Stimulated activated CD8-positive, alpha-beta memory T cell treated with anti-CD3 and anti-CD28 coated beads, Interleukin-12 subunit alpha, Interleukin-12 subunit beta, amount 100 ng/mL, for 1 hour (primary cell): ENCODE measurements at places on chromosomes 7 and 10.

DNA sequence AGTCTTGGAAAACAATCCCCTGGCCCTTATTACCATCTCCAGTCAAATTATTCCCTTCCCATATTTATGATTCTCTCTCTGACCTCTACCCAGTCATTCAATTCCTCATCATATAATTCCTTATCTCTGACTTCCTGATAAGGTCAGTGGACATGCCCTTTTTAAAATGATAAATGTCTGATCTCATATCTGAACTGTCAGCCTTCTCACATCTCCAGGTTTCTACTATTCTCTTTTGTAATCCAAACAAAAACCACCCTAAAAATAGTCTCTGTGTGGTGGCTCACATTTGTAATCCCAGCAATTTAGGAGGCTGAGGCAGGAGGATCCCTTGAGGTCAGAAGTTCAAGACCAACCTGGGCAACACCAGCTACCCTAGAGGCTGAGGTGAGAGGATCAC is 11.9 kb downstream of the GSDME start:
- DNase-seq: no peak

DNA sequence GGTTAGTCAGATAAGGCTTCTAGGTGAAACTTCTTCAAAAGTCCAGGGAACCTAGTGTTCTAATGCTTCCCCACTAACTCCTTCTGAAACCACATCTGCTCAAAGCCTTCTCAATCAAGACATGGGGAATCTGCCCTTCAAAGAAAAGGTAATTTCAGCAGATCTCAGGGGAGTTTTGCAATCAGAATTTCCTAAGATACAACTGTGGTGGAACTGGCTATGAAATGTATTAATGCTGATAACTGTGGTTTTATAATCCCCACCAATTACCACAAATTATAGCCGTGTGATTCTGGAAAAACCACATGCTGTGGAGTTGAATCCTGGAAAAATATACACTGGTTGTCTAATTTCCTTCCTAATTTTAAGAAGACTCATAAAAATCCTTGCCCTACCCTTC is 233.8 kb downstream of the SORCS1 start:
- no peak for DNase-seq

DNA sequence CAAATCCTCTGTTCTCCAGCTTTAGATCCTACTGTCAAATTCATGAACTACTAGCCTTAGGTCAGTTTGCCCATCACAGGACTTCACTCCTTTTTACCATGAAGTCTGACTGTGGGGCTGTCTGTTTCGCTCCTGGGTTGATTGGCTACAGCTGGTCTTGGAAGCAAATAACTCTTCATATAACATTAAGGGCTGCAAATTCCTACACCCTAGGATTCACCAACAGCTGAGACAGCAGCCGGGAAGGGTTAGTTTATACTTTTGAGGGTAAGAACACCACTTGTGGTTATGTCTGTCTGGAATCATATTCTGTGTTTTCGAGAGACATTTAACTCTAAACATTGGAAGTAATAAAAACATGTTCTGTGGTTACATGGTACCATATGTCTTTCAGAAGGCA is 55.9 kb upstream of the KIAA1217 start:
- no peak for DNase-seq

GRCh38 chr7:84022009-84022408 is 172.6 kb downstream of the SEMA3A start:
- no peak for DNase-seq

GRCh38 chr10:133135116-133135465 is 24.9 kb upstream of the KNDC1 start:
- no peak for DNase-seq

DNA sequence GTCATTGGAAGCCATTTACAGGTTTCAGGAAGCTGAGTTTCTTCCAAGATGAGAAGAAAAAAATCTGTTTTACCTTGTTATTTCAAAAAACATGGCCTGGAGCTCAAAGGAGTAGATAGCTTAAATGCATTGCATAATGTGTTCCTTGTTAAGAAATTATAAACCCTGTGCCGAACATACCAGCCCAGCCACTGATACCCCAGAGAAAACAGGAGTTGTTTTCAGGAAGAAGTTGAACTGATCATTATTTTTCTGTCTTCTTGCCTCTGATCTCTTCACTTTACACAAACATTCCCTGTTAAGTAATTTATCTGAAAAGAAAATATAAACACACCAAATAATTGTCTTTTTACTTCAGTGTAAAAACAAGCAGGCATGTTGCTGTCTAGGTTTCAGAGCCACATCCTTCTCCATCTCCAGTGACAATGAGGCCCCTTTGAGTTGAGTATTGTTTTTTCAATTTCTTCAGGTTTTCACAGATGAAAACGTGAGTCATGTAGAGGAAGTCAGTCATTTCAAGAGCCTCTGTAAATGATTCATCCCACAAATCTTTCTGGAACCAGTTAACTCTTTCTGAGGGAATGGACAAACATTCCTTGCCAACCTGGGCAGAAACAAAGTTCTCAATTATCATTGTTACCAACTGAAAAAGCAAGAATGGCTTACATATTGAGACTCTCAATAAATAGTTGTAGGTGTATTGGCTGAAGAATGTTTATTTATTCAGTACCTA is 244.2 kb downstream of the IPMK start:
- no peak for DNase-seq

GRCh38 chr10:110774069-110775019 is 97.4 kb upstream of the PDCD4 start:
- DNase-seq: no peak

DNA sequence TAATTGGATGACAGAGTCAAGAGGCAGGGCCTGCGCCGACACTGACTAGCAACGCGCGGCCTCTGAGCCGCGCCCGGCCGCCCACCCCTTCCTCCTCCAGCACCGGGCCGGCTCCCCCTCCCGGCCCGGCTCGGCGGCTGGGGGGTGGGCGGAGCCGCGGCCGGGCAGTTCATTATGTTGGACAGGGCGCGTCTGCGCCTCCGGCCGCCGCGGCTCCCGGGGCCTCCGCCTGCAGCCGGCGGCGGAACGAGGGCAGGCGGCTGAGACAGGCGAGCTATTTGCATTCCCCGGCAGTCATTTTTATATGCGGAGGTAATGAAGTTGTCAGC is 106.7 kb downstream of the SNX10 start:
- DNase-seq: no peak
